ENCODE measurements at places on chromosomes 5 and 9.

DNA sequence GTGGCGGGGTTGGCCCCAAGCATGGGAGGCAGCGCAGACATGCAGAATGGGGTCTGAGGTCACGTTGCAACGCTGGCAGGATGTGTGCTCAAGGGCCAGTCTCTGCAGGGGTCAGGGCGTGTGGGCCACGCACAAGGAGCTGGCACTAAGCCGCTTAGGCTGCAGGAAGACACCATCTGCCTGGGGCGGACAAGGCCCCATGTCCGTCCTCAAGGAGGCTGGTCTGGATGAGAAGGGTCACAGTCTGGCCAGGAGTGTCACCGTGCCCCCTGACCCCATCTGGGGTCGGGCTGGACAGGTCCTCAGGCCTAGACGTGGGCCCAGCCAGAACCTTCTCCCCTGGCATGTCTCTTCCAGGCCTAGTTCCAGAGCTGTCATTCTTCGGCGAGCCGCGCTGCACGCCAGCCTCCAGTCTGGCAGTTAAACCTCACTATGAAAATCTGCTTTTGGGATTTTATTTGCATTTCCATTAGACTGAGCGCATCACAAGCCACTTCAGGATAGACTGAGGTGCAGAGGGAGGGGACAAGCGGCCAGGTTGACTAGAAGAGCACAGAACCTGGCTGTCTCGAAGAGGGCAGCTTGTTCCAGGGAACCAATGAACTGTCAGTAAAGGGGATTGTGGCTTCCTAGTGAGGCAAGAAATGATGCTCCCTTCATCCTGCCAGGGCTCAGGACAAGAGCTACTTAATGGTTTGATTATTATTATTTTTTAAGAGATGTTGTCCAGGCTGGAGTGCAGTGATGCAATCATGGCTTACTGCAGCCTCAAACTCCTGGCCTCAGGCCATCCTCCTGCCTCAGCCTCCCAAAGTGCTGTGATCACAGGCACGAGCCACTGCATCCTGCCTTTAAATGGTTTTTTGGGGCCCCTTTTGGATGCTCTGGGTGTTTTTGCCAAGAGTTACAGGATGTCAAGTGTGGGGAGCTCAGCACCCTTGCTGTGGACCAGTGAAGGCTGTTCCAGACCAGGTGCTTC lies 4.3 kb downstream of the BRD3OS start:
- H3K4me1 ChIP-seq: peaks cover 13% of the 10 kb centered on the region
- DNase-seq: peak; percentile 16
- H3K27me3 ChIP-seq: no peaks in the 10 kb centered on the region

- no peak overlapping the region for H3K4me3 ChIP-seq
- H3K27ac ChIP-seq: no peak overlapping the region
- H3K4me1 ChIP-seq: no peaks in the 10 kb centered on the region
- no peak for DNase-seq
Measured at GRCh38 chr5:124103671-124104070, 591.7 kb downstream of the CSNK1G3 start.

- DNase-seq: no peak
- no peak overlapping the region for H3K27ac ChIP-seq
Measured at GRCh38 chr5:27048510-27048909, 10.1 kb upstream of the CDH9 start.

DNA sequence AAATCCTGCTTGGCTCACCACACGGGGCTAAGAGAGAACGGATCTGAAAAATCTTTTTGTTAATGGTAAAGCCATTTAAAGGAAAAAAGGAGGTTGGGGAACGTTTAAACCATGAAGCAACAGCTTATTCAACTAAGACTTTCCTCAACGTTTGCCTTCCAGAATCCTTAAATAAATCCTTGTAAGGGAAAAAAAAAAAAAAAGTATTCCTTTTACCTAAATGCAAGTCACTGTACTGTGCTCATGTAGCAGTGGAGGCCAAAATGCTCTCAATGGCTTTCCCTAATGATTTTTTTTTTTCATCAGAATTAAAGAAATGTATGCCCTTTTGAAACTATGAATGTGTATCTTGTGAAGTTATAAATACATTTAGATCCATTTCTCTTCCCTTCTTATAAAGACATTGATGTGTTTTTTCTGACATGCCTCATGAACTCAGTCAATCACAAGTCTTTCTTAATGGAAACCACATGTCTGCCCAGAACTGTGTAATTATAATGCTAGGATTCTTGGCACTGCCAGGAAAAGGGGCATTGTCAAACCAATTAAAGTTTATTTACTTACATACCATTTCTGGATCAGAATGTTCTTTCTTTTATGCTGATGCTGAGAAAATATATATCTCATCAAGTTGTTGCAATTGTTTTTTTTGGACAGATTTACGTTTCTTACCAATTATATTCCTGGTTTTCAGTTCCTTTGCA lies 107.5 kb downstream of the EBF1 start:
- H3K27me3 ChIP-seq: peaks cover 5% of the 10 kb centered on the region
- no peaks in the 10 kb centered on the region for H3K36me3 ChIP-seq
- DNase-seq: no peak
- H3K4me3 ChIP-seq: no peak overlapping the region

DNA sequence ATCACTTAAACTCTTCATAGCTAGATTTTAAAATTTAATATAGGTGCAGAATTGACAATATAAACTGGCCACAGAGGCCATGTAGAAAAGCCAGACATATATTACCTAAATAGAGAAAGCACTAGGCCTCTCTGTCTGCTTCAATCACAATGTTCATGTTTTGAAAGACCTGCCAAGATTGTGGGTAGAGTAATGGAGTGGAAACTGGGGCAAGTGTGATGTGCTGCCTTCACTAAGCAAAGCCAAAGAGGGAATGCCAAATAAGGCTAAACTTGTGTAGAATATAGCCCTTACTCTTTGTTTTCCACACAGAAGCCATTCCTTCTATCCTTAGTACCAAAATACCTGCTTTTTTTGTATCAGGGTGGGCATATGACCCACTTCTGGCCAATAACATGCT lies 15.1 kb upstream of the ISOC1 start:
- H3K36me3 ChIP-seq: no peaks in the 10 kb centered on the region
- no peaks in the 10 kb centered on the region for H3K4me1 ChIP-seq
- no peak overlapping the region for H3K4me3 ChIP-seq

DNA sequence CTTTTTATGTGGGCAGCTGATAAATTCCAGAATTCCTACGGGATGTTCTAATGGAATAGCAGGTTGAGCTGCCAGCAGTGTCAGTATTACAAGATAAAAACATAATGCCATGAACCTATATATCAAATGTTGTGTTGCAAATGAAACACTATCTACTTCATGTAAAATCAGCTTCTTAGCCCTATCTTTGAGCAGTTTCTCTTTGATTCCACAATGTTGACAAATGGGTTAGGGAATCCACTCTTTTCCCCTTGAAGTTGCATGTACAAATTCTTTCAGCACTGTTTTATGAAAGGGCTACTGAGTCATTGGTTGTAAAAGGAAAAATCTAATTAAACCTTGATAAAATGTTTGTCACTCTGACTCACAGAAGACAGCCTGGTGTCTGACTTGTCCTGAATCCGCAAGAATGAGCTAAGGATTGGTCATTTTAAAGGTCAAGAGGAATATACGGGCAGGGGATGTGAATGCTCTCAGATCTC lies 950.6 kb upstream of the NUDT12 start:
- H3K36me3 ChIP-seq: no peaks in the 10 kb centered on the region
- H3K4me1 ChIP-seq: no peaks in the 10 kb centered on the region
- no peak for DNase-seq

DNA sequence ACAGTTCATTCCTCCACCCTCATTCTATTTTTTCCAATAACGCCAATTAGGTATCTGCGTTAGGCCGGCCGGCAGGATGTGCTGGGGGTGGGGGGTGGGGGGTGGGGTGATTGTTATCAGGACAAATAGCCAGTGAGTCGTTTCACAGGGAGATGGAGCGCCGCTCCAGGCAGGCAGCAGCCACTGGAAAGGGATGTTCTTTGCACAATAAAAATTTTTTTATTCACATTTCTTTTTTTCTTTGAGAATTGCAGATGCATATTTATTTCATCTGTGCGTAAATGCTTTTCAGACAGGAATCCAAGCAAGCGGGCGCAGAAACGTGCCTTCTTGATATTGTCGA lies 4.1 kb downstream of the LMX1B start:
- DNase-seq: no peak
- no peak overlapping the region for H3K4me3 ChIP-seq
- H3K4me1 ChIP-seq: peaks cover 15% of the 10 kb centered on the region
- H3K36me3 ChIP-seq: peaks cover 4% of the 10 kb centered on the region
- H3K27me3 ChIP-seq: peaks cover 98% of the 10 kb centered on the region

DNA sequence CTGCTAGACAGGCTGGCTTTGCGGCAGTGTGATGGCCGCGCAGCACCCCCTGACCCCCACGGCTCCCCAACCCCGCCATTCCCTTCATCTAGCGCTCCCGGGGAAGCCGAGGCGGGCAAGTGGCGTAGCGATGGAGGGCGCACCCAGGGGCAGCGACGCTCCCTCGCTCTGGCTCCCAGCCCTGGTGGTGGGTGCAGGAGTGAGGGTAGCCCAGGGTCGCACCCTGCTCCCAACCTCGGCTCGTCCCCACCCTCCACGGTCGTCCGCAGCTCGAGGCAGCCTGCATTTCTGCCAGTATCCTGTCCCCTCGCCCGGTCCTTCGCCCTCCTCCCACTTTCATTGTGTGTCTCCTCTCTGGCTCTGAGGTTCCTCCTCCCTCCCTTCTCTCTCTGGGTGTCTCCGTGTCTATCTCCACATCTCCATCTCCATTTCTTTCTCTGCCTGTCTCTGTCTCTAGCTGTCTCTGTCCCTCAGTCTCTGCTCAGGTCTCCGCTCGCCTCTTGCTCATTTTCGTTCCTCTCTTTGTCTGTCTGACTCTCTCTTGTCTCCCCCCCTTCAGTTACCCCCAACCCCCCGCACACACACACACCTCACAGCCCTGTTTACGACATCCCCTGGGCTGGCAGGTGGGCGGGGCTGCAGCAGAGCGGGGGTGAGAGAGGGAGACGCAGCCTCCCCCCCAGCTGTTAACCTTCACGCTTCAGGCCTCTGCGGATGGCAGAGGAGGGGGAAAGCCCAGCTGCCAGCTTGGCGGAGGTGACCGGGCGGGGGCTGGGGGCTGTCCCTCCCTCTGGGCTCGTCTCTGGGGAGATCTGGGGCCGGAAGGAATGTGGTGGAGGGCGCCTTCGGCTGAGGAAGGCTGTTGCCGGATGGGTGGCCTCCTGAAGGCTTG lies 48.7 kb upstream of the PSD2 start:
- H3K36me3 ChIP-seq: no peaks in the 10 kb centered on the region
- H3K27ac ChIP-seq: no peak overlapping the region
- peak overlapping the region; percentile 37 for H3K4me3 ChIP-seq
- peaks cover 91% of the 10 kb centered on the region for H3K27me3 ChIP-seq
- peaks cover 27% of the 10 kb centered on the region for H3K4me1 ChIP-seq

DNA sequence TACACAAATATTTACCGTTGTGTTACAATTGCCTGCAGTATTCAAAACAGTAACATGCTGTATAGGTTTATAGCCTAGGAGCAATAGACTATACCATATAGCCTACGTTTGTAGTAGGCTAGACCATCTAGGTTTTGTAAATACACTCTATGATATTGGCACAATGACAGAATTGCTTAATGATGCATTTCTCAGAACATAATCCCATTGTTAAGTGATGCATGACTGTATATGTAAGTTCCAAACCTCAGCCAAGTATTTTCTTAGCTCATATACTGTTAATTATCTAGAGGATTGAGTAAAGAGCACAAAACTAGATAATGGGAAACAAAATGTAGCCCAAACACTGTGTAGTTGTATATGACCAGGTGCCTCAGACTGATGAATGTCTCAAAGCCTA lies 220.1 kb downstream of the ANXA1 start:
- H3K27me3 ChIP-seq: no peaks in the 10 kb centered on the region
- no peak overlapping the region for H3K27ac ChIP-seq
- no peaks in the 10 kb centered on the region for H3K4me1 ChIP-seq
- no peaks in the 10 kb centered on the region for H3K36me3 ChIP-seq

GRCh38 chr5:111478266-111478665 lies 34.1 kb downstream of the STARD4 start:
- H3K27me3 ChIP-seq: no peaks in the 10 kb centered on the region
- no peak overlapping the region for H3K27ac ChIP-seq
- H3K4me1 ChIP-seq: no peaks in the 10 kb centered on the region
- no peak for DNase-seq

- H3K27me3 ChIP-seq: peaks cover 9% of the 10 kb centered on the region
- H3K4me1 ChIP-seq: peaks cover 19% of the 10 kb centered on the region
- no peaks in the 10 kb centered on the region for H3K36me3 ChIP-seq
- H3K27ac ChIP-seq: peak overlapping the region; percentile 75
Measured at GRCh38 chr9:107246259-107247254, 36.5 kb upstream of the RAD23B start.

DNA sequence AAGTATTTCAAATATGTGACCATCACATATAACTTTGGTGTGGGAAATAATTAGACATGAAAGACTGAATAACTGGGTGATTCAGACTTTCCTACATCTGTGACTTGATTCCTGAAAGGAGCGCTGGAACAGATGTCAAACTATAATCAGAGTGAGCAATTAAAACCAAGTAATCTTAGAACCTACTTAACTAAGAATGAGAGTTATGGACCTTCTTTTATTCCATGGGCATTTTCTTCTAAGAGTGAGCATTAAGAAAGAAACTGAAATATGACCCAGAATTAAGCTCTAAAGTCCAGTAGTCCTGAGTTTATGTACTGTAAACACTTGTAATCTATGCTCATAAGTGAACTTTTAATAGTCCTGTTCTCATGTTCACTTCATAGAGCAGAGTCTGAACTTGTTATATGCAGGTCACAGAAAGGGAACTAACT lies 68.4 kb downstream of the PAM start:
- no peaks in the 10 kb centered on the region for H3K36me3 ChIP-seq
- H3K27ac ChIP-seq: no peak overlapping the region

DNA sequence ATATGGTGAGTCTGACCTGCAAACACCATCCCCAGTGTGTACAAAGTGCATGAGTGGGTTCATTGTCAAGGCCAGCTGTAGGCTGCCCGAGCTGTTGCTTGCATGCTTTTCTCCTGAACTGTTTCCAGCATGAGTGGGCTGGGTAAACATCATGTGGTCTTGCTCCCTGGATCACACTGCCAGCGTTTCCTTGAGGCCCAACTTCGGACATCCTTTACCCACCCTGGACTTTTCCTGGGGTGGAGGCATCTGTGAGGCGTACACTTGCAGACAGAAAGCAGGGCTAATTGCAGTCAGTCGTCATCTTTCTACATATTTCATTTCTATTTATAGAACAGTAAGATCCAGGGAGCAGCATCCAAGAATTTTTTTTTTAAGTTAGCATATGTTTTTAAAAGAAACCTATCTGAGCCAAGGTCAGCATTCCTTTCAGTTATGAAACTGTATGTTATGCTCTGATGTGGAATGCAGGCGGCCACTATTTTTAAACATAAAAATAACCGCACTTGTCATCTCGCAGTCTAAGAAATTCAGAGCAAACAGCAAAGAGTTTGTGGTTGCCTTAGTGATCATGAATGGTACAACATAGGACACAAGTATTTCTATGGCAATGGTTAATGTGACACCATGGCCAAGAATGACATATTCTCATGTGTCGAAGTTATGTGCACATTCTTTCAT lies 106.5 kb upstream of the DMRT1 start:
- DNase-seq: no peak
- H3K36me3 ChIP-seq: peaks cover 10% of the 10 kb centered on the region
- no peaks in the 10 kb centered on the region for H3K4me1 ChIP-seq
- H3K27ac ChIP-seq: no peak overlapping the region
- H3K27me3 ChIP-seq: no peaks in the 10 kb centered on the region

GRCh38 chr5:153372425-153373129 lies 117.9 kb upstream of the GRIA1 start:
- no peak overlapping the region for H3K4me3 ChIP-seq
- H3K27ac ChIP-seq: no peak overlapping the region
- no peaks in the 10 kb centered on the region for H3K27me3 ChIP-seq
- H3K36me3 ChIP-seq: no peaks in the 10 kb centered on the region
- DNase-seq: no peak
- no peaks in the 10 kb centered on the region for H3K4me1 ChIP-seq

- H3K27ac ChIP-seq: no peak overlapping the region
- H3K36me3 ChIP-seq: no peaks in the 10 kb centered on the region
- peaks cover 63% of the 10 kb centered on the region for H3K27me3 ChIP-seq
- no peak for DNase-seq
- peaks cover 13% of the 10 kb centered on the region for H3K4me1 ChIP-seq
Measured at GRCh38 chr9:86943201-86944113, 3.8 kb downstream of the GAS1 start.
